ENCODE measurements at places on chromosomes 12 and 14.

DNA sequence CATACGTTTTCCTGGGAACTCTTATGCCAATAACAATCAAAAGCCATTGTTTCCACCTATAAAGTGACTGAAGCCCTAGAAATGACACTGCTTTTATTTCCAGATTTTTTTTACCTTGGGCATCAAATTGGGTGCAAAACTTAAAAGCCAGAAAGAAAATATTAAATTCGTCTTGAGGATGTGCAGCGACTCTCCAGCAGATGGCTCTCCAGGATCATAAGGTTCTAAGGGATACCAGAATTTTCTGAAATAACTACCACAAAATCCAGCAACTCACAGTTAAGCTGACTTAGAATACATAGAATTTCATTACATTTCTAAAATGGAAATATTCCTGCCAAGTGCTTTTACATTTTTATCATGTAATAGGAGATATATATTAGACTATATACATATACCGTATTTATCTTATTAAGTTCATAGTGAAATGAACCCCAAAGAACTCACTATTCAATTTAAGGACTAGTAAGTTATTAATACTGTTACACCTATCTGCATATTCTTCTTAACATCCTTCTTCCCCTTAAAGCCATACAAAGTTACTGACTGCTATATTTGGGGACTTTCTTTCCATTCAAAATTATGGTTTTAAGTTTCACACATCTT, 44.0 kb downstream of the ARMH4 start:
- DNase-seq = no peak

DNA sequence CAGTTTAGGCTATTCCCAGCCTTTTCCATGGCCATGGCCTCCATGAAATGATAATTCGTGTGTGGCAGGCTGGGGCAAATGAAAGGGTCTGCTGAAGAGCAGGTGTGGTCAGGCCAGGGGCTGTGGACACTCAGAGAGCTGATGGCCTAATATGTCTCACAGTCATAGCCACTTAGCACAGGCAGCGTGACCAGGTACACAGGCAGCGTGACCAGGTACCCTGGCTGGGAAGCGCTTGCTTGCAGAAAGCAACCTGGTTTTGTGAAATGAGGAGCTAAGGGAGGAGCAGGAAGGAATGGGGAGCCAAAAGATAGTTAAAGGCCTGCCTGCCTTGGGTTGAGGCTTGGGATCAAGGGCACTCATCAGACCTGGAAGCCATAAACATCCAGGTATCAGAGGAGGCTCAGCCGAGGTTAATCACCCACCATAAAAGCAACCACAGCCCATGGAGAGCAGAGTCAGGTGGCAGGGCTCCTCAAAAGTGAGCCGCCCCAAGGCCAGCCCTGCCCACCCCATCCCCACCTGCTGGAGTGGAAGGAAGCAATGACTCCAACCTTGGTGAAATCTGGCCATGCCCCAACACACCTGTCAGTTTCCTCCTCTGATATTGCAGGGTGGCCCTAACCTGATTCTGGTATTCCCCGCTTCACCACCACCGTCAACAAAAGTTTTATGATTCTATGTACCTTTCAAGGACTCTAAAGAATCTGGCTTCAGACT, 8.0 kb upstream of the KRT8 start:
- no peak for DNase-seq

GRCh38 chr14:78974691-78975090, 804.5 kb downstream of the NRXN3 start:
- no peak for DNase-seq

- DNase-seq = no peak
Observed at GRCh38 chr14:76580967-76581366, 180.3 kb upstream of the VASH1 start.

DNA sequence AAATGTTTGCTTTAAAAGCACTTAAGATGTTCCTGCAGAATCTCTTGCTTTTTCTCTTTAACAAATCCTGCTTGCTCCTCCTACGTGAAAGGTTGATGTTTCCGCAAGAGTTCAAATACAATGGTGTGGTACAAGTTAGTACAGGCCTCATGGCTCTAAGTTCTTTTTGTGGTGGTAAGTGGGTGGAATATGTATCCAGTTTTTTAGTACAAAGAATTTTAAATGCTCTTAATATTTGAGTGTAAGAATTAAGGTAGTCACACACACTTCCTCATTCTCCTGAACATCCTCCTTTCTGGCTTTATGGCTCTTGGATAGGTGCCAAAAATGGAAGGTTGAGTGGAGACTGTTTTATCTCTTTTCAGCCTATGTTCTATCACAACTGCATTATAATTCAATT, 1.8 kb downstream of the OTOGL start:
- no peak for DNase-seq
